Non-pigmented ciliary epithelial cell (primary cell): ENCODE measurements at places on chromosomes 5 and 9.

- no peak for DNase-seq
Measured at GRCh38 chr9:101480386-101480785, 44.8 kb upstream of the ALDOB start.

DNA sequence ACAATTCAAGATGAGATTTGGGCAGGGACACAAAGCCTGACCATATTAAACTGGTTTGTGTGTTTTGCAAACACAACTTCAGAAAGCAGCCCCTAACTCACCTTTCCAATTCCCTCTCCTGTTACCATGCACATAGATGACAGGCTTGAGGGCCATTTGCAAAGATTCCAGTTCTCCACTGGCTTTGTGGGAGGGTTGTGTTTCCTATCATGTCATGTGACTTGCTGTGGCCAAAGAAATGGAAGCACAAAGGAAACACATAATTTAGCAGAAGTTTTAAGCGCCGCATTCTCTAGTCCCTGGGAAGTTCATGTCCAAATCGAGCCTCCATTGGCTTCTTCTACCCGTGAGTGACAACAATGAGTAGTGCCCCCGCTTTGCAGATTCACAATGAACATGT is 57.9 kb upstream of the CDH6 start:
- no peak for DNase-seq

GRCh38 chr9:69995846-69996245 is 47.8 kb upstream of the MAMDC2 start:
- no peak for DNase-seq

GRCh38 chr5:123098767-123099513 is 9.9 kb downstream of the PRDM6 start:
- no peak for DNase-seq

- DNase-seq = no peak
Measured at GRCh38 chr9:18865542-18865941, 167.5 kb downstream of the SAXO1 start.

DNA sequence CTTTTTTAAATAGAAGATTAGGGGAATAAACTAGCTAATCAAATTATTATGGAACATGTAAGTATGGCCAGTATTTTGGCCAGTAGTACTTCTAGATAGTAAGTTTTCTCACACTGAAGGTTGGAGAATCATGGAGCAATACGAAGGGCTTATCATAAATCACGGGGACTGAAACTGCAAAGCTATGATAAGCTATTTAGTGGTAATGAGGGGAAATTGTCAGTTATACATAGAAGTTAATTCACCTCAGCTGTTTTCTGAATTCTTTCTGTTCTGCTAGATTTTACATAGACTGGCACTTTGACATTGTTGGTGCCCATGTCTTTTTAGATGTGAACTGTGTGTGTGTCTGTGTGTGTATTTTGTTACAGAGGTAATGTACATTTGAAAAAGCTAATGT is 34.5 kb upstream of the FAM151B start:
- no peak for DNase-seq

DNA sequence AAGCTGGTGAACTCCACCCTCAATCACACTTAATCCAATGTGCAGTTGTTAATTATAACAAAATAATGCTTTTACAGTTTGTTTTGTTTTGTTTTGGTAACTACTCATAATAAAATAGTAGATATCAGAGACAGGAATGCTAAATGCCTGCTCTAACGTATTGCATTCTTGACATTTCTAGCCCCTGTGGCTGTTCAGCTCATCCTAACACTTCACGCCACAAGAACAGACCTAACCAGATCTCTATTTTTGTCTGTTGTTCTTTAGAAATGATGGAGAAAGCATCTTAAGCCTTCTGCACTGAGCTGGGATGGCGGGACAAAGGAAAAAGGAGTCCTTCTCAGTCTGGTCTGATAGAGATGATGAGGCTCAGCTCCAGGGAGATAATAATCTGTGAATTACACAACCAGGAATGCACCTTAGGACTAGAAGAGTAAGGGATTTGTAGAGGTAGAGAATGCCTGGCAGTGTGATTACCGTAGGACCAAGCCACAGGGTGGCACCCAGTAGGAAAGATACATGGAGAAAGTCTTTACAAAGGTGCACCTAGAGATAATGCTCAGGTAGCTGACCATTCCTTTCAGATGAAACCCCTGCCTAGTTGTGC is 628.8 kb downstream of the PDE4D start:
- no peak for DNase-seq

- DNase-seq = no peak
Measured at GRCh38 chr9:89621031-89621430, 16.2 kb downstream of the GADD45G start.

DNA sequence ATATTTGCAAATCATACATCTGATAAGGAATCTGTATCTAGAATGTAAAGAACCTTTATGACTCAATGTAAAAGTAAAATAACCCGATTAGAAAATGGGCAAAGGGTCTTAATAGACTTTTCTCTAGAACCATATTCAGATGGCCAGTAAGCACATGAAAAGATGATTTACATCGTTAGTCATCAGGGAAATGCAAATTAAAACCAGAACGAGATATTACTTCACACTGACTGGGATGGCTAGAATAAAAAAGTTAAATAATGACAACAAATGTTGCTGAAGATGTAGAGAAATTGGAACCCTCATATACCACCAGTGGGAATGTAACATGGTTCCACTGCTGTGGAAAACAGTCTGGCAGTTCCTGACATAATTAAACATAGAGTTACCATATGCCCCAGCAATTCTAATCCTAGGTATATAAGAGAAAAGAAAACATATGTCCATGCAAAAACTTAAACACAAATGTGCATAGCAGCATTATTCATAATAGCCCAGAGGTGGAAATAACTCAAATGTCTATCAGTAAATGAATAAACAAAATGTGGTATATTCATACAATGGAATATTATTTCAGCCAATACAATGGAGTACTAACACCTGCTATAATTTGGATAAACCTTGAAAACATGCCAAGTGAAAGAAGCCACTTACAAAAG is 100.4 kb upstream of the MAMDC2 start:
- no peak for DNase-seq

- DNase-seq = no peak
Measured at GRCh38 chr9:137227054-137227852, at the start of gene RNF224. Gene RNF224 (plus strand): TSS chr9:137227502. CDS start chr9:137228336, 834 bp downstream.

GRCh38 chr9:127184641-127185040 is 62.2 kb upstream of the ANGPTL2 start:
- no peak for DNase-seq

- DNase-seq = no peak
Measured at GRCh38 chr5:139886213-139886612, 90.6 kb downstream of the PSD2 start.

DNA sequence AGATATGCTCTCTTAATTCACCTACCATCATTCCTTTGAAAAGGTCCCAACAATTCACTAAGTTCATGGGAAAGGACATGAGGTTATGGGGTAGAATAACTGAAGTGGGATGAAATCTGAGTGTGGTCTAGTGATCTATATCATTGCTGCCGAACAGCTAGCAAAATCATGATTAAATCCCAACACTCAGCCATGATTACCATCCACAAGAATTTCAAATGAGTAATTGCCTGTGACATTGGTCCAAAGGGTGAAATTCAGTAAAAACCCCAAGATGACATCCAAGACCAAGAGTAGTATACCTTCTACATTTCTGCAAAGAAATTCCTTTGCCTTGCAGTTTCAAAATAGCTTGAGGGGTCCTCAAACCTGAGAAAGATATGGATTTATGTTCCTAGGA is 225.6 kb downstream of the SPOCK1 start:
- no peak for DNase-seq

GRCh38 chr9:137412431-137412830 is 10.5 kb downstream of the EXD3 start:
- DNase-seq = no peak
